ENCODE measurements at places on chromosomes 7 and 10.
A peak's percentile ranks its signal among the peaks of the same experiment; 100 is the strongest.

GRCh38 chr7:112370436-112370835, 79.8 kb upstream of the IFRD1 start:
- no peak for ATAC-seq

DNA sequence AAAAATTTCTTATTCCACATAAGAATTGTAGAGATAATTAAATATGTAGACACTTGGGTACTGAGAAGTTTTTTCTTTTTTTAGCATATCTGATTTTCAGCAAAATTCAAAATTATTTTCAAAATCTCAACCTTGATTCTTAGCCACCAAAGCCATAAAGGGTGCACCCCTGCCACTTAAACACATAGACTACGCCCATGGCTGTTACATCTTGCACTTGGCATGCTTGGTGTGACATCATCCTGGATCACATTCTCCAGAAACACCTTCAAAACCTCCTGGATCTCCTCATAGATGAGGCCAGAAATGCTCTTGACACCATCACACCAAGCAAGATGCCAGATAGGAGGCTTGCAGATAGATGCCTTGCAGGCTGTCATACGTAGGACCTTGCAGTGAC, 89.1 kb upstream of the KLF14 start:
- ATAC-seq = no peak

- ATAC-seq = no peak
Measured at GRCh38 chr10:131786756-131787605, 113.8 kb upstream of the PPP2R2D start.

DNA sequence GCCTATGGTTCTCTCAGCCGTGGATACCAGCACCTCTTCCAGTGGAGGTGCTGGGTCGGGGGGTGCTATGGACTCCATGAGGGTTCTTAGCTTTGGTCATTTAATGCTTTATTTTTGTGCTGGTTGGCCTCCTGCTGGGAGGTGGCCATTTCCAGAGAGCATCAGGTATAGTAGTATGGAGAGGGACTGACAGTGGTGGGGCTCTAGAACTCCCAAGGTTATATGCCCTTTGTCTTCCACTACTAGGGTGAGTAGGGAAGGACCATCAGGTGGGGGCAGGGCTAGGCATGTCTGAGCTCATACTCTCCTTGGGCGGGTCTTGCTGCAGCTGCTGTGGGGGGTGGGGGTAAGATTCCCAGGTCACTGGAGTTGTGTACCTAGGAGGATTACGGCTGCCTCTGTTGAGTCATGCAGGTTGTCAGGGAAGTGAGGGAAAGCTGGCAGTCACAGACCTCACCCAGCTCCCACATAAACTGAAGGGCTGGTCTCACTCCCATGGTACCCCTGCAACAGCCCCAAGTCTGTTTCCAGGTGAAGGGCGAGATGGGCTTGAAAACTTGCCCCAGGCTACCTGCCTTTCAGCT, 763.2 kb upstream of the LRRTM3 start:
- ATAC-seq = no peak

GRCh38 chr7:130365511-130366441, 14.5 kb upstream of the CPA1 start:
- ATAC-seq = peak; percentile 26

DNA sequence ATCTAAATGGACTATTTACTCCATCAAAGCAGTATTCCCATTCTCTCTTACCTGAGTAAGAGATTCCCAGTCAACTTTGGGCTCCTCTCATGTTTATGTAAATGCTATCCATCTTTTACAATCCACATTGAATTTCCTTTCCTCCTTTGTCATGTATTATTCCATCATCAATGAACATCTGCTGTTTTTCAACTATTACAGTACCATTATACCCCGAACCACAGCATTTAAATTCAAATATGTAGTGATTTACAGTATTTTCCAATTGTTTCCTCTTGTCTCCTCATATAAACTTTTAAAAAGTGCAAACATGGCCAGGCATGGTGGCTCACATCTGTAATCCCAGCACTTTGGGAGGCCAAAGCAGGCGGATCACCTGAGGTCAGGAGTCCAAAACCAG, 20.3 kb downstream of the PCLO start:
- no peak for ATAC-seq

DNA sequence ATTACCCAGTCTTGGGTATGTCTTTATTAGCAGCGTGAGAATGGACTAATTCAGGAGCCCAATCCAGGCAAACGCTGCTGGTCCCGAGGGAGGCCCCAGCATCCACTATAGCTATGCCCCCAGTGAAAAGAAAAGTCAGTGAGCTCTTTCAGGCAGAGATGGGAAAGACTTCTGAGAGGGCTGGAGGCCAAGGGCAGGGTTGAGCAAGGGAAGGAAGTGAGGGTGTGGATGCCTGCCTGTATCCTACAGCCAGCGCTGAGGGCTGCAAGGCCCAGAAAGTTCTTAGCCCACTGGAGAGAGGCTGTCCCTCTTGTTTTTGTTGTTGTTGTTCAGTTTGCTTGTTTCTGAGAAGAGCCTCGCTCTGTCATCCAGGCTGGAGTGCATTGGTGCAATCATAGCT, 261.6 kb downstream of the ZEB1 start:
- ATAC-seq = no peak

GRCh38 chr7:85074016-85074415, 112.8 kb downstream of the SEMA3D start:
- ATAC-seq = no peak

DNA sequence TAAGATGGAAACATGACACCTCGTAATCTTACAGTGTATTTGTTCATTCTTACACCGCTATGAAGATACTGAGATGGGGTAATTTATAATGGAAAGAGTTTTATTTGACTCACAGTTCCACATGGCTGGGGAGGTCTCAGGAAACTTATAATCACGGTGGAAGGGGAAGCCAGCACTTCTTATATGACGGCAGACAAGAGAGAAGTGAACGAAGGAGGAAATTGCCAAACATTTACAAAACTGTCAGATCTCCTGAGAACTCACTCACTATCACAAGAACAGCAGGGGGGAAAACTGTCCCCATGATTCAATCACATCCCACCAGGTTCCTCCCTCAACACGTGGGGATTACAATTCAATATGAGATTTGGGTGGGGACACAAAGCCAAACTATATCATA, 282.3 kb downstream of the HGF start:
- no peak for ATAC-seq

GRCh38 chr7:1007901-1008300, 24.9 kb downstream of the CYP2W1 start:
- no peak for ATAC-seq

DNA sequence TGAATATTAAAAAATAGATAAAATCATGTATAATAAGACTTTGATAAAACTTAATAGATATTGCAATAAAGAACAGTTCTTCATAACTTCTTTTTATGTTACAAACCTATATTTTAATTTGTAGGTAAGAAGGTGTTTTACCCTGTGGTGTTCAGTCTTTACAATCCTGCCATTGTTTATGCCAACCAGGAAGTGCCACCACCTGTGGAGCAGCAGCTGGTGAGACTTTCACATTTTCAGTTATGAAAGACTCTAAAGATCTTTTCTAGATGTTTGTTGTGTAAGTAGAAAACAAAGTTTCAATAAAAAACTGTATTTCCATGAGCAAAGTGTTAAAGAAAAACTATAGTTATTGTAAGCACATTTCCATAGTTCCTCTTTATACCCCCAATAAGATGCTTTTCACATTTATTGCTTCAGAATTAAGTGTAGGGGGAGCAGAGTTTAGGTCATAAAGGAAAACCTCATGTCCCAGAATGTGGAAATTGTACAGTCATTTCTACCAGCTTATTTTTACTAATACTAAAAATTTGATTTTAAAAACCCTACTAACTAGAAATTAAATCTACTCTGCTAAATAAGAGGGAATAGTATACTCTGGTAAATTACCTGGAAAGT, 28.7 kb downstream of the CSGALNACT2 start:
- peak; percentile 56 for ATAC-seq

DNA sequence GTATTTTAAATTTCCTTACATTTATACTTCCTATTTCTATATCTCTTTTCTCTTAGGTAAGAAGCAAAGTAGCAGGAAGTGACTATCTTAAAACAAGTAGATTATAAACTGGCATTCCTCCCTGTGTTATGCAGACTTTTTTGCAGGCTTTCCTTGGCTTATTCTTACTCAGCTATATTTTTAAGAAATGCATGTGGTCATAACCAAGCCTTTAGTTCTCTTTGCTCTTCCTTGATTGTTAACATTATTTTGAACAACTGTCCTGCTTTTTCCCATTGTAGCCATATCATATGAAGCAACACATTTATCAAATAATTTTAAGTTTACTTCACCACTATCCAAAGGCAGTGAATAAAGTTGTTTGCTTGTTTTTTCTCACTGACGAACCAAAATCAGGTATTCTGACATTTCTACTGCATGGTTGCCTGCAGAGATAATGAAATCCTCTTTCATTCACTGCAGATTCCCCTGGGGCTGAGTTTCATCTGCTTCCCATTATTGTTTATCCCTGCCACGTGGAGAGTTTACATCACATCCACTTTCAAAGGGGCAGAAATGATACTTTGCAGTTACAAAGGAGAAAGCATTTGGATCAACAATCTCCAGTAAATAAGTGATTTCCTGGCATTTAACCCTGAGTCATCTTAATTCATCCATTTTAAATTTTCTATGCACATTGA, 389.9 kb upstream of the SEMA3C start:
- ATAC-seq = no peak

DNA sequence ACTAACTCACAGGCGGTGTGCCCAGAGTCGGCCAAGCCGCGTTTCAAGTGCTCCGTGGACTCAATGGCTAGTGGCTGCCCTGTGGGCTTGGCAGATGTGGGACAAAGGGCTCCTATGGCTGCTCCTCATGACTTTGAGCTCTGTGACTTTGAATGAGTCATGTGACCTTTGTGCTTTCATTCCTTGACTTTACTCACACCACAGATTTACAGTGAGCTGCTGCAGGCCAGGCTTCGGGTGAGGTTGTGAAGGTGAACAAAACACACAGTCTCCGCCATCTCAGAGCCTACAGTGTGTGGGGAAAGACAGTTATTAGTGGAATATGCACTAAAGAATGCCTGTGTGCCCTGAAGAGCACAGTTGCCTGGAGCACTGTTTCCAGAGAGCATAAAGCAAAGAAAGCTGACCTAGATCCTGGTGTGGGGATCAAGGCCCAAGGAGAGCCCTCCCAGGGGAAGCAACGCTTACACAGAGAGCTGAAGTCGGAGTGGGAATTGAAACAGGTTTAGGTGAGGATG, 29.7 kb upstream of the PLEKHA1 start:
- no peak for ATAC-seq

GRCh38 chr10:103645141-103646054, 151.9 kb downstream of the NEURL1 start:
- ATAC-seq = no peak

DNA sequence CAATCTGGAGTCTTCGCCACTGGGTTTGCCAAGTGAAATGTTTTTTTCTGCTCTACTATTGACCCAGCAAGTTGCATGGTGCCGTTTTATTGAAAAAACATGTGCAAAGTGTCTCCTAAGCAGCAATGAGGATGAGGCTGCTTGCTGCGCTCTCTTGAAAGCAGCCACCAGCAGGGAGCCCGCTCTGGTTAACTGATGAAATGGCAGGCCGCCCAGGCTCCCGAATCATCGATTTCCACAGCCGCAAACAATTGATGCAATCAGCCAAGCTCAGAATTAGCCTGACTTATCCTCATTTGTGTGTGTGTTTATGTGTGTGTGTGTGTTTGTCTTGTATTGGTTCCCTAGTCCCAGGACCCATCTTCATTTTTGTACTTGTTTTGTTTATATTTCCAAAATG, 22.2 kb upstream of the LYZL1 start:
- ATAC-seq = no peak

DNA sequence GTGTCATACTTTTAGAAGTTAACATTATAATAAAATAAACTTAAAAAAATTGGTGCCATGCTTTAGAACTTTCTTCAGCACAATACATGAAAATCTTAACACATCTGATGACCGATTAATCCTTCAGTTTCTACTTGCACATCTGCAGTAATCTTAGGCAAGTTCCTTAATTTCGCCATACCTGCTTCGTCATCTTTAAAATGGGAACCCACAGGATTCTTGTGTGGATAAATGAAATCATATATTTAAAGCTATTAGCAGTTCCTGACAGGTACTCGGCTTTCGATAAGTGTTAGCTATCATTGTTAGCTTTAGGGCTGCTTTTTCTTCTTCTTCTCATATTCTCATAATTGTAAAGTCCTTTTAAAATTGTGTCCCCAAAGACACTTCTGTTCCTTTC, 907 bp upstream of the VPS50 start:
- ATAC-seq = no peak

GRCh38 chr7:77481615-77482014, 55.5 kb upstream of the PTPN12 start:
- ATAC-seq = no peak

DNA sequence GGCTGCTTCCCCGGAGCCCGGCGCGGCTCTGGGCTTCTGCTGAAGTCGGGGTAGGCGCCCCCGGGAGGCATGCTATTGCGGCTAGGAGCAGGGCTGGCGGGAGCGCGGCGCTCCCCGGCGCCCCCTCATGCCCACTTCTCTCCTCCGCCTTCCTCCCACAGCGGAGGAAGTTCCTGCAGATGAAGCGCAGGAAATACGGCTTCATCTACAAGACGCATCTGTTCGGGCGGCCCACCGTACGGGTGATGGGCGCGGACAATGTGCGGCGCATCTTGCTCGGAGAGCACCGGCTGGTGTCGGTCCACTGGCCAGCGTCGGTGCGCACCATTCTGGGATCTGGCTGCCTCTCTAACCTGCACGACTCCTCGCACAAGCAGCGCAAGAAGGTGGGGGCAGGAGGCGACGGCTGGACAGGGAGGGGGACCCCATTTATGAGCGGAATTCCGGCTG, 479 bp downstream of the CYP26A1 start:
- no peak for ATAC-seq

GRCh38 chr7:142482891-142483658, 225.2 kb upstream of the PRSS58 start:
- peak; percentile 84 for ATAC-seq

DNA sequence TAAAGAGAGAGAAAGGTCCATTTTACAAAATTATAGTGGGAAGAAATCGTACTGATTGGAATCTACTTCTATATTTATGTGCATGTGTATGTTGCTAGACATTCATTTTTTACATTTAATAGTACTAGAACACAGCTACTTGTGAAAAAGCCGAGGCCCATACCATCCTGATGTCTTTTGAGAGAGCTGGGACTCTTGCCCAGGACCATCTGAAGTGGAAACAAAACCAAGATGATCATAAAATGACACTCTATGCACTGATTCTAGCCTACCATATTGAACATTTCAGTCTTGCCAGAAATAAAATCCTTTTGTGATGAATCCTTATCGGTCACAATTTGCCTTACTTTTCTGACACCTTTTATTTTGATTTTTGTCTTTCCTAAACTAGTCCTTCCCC, 640.0 kb downstream of the KCNMA1 start:
- ATAC-seq = no peak
